ENCODE measurements at places on chromosomes 7 and 10.
A peak's percentile ranks its signal among the peaks of the same experiment; 100 is the strongest.

- peak; percentile 63 for DNase-seq
These were observed 125.6 kb downstream of the CYP26A1 start for GRCh38 chr10:93199191-93199751.

DNA sequence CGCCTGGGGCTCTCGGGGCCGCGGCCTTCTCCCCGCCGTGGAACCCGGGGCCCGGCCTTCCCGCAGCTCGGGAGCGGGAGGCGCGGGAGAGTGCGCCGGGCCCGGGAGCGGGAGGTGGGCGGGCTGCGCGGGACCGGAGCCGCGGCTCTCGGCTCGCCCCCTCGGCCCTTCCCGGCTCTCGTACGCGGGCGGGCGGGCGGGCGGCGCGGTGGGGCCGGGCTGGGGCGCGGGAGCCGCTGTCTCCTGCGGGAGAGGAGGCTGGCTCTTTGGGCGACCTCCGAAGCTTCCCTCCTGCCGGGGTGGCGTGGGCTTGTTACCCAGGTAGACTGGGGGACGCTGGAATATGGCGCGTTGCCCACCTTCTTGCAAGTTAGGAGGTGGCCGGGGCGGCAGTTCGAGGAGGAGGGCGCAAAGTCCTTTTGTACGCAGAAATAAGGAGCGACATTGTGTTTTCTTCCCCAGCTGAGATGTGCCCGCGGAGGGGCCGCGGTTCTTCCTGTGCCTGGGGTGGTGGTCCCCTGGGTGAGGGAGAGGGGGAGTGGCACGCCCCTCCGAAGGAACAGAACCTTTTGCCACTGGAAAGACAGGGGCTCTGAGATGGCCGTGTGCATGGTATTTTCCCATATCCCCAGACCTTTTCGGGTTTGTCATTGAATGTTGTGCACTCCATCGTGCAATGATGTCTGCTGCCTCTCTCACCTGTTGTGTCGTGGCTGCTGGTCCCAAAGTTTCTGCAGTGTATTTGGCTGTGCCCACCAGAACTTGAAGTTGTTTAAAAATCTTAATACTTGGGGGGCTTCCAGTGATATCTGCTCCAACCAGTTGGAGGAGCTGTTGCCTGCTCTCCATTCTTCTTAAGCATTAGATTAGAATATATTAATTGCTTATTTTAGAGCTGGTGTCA lies 844 bp downstream of the NRF1 start:
- peak; percentile 36 for DNase-seq

DNA sequence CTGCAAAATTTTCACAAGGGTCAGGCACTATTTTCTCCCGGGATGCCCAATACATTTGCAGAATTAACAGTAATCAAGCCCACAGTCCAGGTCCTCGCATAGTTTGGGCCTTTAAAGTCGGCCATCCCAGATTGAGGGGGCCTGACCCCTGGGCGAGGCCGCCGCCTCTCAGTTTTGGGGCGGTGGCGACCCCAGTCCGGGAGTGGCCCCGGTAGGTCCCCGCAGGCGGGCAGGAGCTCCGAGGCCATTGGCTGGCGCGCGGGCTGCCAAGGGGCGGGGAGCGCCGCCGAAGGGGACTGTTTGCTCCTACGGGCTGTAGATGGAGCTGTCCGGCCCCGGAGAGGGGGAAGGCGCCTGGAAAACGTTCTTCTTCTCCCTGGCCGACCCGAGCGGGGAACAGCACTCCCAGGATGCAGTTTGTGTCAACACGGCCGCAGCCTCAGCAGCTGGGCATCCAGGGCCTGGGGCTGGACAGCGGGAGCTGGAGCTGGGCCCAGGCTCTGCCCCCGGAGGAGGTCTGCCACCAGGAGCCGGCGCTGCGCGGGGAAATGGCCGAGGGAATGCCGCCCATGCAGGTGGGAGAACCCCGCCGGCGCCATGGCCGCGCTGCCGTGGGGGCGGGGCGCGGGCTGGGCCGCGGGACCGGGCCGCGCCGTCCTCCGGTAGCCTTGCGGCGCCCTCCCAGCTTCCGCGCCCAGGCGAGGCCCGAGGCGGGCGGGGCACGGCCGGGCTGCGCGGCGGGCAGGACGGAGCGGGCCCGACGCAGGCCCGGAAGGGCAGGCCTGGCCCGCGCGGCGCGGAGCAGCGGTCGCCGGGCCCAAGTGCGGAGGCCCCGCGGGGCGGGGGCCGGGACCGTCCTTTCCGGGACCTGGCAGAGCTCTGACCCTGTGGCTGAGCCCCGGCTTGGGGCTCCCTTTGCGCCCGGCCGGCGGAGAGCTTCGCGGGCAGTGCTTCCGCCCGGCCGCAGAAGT lies at the start of gene ZNF282:
Gene ZNF282, plus strand, starts transcription at position 367 of the 971 bp plus-strand sequence. Its CDS starts 44 bp downstream, at position 411.
- peak; percentile 89 for DNase-seq

DNA sequence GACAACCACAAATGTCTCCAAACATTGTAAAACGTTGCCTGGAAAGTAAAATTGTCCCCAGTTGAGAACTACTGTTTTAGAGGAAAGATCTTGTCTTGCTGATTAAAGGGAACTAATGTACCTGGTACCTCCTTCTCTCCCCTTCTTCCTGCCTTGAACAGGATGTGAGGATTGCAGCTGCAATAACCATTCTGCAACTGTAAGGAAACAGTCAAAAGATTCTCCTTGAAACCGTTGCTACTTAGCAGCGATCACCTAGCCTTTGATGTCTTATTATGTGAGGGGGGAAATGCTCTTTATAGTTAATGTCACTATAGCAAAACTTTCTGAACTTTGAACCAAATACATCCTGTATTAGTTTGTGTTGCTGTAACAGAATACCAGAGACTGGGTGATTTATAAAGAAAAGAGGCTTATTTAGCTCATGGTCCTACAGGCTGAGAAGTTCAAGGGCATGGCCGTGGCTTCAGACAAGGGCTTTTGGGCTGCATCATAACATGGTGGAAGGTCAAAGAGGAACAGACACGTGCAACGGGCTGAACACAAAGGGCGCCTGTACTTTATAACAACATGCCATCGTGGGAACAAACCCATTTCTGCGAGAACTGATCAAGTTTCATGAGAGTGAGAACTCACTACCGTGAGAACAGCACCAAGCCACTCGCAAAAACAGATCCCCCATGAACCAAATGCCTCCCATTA lies 54.2 kb upstream of the PARD3 start:
- no peak for DNase-seq

DNA sequence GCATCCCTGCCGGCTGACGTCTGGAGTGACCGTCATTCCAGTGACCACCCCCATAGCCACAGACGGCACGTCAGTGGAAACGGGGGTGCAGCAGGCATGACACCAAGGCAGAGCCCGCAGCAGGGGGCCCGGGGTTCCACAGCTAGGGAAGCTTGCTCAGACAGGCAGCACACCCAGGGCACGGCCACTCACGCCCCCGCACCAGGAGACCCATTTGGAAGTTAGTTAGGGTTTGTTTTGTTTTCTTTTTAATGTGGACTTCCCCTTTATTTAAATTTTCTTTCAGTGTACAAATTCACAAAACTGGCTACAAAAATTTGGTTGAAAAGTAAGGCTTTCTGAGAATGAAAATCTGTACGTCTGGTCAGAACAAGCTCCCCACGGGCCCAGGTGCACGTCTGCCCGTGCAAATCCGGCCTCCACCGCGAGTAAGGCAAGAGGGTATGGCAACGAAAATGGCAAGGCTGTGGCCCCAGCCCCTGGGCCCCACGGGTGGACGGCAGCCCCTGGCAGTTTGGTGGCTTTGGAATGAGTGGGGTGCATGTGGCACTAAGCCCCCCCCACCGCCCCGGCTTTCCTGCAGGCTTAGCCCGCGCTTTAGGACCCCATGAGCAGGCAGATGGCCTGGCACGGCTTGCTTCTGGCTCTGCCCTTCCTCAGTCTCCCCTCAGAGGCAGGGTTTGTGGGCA lies 124.2 kb downstream of the FAM53B start:
- no peak for DNase-seq

DNA sequence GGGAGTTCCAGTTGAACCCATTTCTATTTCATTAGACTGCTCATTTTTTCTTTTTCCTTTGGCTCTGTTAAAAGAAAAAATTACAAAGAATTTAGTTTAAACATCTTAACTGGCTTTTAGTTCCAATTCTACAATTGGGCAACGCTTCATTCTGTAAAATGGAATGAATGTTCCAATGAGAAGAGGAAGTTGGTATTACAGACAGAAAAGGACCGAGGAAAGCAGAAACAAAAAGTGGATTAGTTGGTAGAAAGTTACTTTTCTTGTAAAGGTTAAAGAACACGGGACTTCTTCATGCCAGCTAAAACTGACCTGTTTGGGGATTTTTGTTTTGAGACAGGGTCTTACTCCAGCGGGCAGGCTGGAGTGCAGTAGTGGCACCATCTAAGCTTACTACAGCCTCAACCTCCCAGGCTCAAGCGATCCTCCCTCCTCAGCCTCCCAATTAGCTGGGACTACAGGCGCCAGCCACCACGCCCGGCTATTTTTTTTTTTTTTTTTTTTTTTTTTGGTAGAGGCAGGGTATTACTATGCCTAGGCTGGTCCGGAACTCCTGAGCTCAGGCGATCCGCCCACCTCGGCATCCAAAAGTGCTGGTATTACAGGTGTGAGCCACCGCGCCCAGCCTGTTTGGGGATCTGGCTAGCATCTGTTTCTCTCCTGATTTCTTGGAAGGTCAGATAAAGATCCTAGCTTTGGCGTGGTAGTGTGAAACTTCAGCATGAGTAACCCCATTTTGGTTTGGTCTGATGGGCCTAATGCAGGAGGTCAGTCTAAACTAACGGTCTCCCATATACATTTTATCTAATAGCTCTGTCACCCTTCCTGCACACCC lies 1.3 kb upstream of the VDAC2 start:
- DNase-seq: no peak

DNA sequence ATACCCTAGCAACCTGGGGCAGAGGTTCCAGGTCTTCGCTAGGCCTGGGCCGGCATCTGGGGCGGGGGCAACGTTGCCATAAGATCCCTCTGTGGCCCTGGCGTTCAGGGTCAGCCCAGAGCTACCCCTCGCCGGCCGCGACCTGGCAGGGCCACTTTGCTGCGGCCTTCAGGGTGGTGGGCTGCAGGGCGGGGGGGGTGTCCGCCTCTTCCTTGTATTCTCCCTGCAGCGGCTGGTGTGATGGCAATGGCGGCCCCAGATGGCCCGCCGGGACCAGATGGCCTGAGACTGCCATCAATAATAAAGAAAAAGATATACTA lies 539.2 kb upstream of the POT1 start:
- no peak for DNase-seq

DNA sequence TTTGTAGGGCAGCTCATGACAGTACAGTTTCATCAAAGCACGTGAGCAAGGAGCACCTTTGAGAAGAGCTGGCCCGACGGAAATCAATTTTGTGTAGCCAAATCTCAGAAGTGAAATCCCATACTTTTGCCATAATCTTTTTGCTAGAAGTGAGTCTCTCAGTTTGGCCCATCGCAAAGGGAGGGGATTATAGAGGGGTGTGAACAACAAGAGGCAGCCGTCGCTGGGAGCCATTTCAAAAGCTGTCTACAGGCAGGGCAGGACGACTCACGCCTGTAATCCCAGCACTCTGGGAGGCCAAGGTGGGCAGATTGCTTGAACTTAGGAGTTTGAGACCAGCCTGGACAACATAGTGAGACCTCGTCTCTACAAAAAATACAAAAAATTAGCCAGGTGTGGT lies 599.8 kb downstream of the GALNT17 start:
- no peak for DNase-seq

- DNase-seq: no peak
These were observed 19.1 kb downstream of the DNAJB12 start for GRCh38 chr10:72335394-72336258.

- DNase-seq: no peak
These were observed 38.5 kb downstream of the CABCOCO1 start for GRCh38 chr10:61701055-61701705.

- DNase-seq: no peak
These were observed 26.7 kb upstream of the SLF2 start for GRCh38 chr10:100886091-100886490.

GRCh38 chr7:102085218-102085772 lies 201.4 kb upstream of the SH2B2 start:
- no peak for DNase-seq

DNA sequence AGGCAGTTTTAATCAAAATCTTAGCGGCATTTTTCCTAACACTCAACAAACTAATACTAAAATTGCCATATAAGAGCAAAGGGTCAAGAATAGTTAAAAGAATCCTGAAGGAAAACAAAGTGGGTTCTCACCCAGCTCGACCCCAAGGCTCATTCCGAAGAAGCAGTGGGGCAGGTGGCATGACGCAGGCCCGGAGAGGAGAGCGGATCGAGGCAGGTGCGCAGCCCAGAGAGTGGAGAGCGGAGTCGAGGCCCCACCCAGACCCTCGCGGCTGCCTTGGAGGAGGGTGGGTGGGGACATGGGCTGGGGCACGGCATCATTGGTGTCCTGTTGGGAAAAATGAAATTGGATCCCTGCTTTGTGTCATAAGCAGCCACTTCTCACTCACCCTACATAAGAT lies 109.8 kb downstream of the INPP5A start:
- no peak for DNase-seq

- no peak for DNase-seq
These were observed 10.4 kb upstream of the PCGF5 start for GRCh38 chr10:91210014-91210413.

GRCh38 chr7:44391746-44392617 lies 66.6 kb upstream of the CAMK2B start:
- no peak for DNase-seq

GRCh38 chr7:149427893-149428292 lies 33.0 kb downstream of the ZNF777 start:
- no peak for DNase-seq

GRCh38 chr7:19327018-19327417 lies 181.8 kb upstream of the FERD3L start:
- DNase-seq: peak; percentile 56

- no peak for DNase-seq
These were observed 276.1 kb downstream of the NEBL start for GRCh38 chr10:20620981-20621380.

GRCh38 chr10:77792155-77792554 lies 134.4 kb downstream of the DLG5 start:
- no peak for DNase-seq

DNA sequence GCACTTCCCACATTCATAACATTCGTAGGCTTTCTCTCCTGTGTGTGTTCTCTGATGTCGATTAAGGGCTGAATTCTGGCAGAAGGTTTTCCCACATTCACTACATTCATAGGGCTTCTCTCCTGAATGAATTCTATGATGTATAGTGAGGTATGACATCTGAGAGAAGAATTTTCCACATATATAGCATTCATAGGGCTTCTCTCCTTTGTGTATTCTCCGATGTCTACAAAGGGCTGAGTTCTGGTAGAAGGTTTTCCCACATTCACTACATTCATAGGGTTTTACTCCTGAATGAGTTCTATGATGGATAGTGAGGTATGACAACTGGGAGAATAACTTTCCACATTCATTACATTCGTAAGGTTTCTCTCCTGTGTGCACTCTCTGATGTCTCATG lies 15.6 kb downstream of the ZNF12 start:
- no peak for DNase-seq

DNA sequence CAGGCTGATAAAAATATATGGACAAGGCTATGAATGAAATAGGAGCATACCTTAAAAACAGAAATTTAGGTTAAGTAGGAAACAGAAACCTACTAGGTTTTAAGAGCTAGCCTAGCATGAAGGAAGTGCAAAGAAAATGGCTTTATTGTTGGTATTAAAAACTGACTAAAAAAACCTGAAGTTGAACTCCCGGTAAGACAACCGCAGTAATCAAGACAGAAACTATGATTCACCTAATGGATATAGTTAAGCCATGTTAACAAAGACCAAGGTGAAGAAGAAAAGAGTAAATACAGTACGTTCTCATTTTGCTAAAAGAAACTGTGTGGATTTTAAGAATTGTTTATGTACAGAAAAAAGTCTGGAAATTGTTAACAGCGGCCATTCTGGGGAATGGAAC lies 2.5 kb downstream of the RTKN2 start:
- no peak for DNase-seq
